ENCODE measurements at places on chromosomes 2 and 18.

GRCh38 chr2:16407358-16407757 is 258.3 kb downstream of the CYRIA start:
- DNase-seq = no peak

- DNase-seq = no peak
Measured at GRCh38 chr2:16330982-16331381, 334.7 kb downstream of the CYRIA start.

GRCh38 chr18:44090453-44090852 is 590.2 kb upstream of the SETBP1 start:
- DNase-seq = no peak

- DNase-seq = no peak
Measured at GRCh38 chr2:192137451-192137850, 57.3 kb downstream of the TMEFF2 start.

DNA sequence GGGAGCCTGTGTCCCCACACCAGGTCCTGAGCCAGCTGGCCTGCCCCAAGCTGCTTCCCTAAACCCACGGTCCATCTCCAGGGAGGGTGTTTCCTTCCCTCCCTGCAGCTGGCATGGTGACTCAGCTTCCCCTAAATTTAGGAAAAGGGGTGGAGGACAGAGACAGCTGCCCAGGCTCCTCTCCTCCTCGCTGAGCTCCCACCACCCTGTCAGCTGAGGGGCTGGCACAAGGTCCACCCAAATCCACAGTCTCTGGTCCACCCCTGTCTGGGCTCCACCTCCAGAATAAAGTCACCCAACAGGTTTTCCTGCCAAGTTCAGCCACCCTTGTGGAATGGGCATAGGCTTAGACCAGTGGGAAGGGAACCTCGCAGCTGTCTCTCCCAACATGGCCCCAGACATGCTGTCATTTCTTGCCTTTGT is 156.5 kb downstream of the TNS1 start:
- no peak for DNase-seq

DNA sequence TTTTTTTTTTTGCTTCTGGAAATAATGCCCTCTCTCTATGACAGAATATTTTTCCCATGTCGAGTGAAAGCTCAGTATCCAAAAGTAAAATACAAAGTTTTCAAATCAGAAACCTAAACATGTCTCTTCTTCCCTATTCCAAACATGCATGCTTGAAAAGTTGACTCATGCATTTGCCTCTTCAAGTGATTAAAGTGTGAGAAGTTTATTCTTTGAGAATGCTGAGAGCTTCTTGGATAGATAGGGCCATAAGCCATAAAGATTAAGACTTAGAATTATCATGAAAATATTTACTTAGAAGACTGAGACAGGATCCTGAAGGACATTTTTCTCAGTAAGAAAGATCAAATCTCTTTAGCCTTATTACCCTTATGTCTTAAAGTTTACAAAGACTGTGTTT is 98.6 kb upstream of the EPB41L5 start:
- DNase-seq = no peak

DNA sequence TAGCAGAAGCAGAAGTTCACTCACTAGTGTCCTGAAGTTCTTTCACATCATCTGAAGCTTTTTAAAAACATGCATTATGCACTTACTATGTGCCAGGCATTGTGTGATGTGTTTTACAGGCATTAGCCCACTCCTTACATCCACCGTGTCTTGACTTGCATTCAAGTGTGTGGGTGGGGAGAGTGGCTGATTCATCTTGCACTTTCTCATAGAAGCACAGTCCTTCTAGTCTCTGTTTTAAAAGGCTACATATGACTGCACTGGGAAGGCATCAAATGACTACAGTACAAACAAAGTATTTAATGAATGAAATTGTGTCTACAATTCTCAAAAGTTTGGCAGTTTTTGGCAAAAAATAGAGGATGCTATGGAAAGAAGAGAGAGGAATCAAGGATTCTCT is 21.6 kb upstream of the DSC3 start:
- no peak for DNase-seq

DNA sequence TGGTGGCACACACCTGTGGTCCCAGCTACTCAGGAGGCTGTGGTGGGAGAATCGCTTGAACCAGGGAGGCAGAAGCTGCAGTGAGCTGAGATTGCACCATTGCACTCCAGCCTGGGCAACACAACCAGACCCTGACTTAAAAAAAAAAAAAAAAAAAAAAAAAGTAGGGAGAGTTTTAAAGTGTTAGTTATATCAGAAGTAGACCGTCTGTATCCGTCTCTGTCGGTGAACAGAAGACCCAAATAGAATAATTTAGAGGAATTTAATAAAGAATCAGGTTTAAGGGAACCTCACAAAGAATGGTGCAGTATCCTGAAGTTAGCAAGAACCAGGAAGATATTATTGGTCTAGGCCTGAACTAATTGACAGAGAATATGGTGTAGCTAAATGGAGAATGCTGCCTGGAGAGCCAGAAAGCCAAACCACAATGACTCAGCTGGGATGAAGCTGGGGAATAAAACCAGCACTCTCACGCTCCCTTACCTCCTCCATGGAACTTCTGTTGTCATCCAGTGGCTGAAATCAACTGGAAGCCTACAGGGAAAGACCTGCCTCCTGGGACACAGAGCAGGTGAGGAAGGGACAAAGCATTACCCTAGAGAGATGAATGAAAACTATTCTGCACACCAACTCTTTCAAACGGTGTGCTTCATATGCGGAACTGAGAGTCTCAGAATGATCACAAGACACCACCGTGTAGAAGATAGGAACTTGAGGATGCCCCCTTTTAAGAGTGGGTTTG is 39.1 kb upstream of the PLEKHM3 start:
- no peak for DNase-seq

DNA sequence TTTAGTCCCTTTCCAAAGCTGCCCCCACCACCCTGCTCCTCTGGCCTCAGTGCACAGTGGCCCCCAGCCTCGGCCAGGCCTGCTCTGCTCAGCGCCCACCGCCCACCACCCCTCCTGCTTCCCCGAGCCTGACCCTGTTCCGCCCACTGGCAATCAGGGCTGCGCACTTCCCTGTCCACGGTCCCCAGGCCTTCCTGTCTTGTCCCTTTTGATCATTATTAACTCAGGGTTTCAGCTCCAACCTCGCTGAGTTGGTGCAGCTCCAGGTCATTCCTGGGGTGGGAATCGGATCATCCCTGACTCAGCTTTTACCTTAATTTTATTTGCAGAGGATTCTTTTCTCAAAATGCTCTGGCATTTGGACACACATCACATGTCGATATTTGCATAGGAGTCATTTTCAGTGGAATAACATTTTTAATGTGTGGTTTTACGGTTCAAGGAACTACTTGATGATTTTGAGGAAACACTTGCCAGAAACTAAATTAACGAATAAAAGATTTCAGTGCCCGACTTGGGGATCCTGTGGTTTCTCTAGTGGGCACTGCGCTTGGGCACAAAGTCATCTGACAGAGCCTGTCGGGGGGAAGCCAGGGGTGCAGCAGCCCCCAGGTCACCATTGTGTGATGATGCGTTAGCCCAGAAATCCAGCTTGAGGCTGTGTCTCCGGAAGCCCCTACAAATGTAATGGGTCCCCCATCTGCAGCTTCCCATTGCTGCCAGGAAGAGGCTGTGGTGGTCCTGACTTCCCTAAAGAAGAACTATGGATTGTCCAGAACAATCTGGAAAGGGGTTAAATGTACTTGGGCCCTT is 1.0 kb upstream of the ESPNL start:
- no peak for DNase-seq

DNA sequence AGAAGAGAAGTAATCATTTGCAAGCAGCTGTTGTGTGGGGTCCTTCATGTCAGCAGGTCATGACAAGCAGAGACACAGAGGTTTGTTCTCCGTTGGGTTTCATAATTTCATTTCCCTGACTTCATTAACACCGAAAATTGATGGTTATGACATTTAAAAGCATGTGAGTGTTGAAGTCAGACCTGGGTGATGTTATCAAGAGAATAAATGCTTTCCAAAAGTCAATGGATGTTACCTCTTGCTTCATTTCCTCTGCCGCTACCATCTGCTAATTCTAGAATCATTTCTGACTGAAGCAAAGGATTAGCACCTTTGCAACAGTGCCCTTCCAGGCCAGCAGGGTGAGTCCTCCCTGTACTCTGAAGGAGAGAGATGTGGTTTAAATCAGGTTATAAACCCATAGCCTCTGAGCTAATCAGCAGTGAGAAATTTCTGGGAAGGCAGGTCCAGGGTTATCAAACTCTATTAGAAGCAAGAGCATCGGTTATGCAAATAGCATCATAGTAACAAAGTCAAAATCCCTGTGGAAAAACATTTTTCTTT is 446.2 kb downstream of the PIK3C3 start:
- no peak for DNase-seq

DNA sequence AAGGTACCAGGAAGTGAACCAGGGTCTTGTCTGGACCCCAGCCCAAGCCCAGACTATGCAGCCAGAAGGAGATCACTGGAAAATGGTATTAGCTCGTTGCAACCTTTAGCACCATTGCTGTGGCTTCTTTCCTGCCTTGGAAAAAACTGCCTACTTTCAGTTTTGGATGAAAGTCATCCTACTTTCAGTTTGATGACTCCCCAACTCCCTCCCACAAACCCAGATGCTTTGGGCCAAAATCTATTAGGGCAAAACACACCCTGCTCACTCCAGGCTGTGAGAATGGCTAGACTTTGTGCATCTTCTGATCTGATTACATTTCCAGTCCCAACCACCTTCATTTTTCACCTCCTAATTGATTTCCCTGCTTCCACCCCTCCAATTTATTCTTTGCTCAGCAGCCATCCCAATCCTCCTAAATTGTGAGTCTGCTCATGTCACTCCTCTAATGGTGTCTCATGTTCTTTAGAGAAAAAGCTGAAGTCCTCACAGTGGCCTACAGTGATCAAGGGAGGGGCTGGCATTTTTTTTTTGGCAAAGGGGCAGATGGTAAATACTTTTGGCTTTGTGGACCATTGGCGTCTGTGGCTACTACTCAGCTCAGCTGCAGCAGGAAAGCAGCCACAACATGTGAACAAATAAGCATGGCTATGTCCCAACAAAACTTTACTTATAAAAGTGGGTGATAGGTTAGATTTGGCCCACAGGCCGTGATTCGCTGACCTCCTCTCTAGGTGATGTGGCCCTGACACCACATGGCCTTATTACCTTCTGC is 368.7 kb downstream of the SLC4A3 start:
- no peak for DNase-seq

GRCh38 chr2:36857713-36858112 is 108.6 kb downstream of the STRN start:
- DNase-seq = no peak

DNA sequence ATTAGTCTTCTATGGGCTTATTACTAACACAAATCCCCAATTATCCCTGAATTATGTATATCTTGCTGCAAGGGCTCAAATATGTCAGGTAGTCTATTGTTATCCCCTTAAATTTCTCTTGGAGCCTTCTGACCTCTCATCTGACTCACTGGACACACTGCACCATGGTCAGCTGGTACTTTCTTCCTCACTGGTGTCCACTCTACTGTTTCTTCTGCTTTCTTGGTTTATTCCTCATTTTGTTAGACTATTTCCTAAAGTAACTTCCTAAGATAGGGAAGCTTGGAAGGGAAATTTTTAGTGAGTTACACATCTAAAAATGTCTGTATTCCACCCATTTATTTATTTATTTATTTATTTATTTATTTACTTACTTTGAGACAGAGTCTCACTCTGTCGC is 26.5 kb downstream of the WDR35 start:
- no peak for DNase-seq

- DNase-seq = no peak
Measured at GRCh38 chr2:3634596-3635121, 23.3 kb upstream of the ALLC start.

- DNase-seq = no peak
Measured at GRCh38 chr18:2981212-2981728, 31.7 kb downstream of the LPIN2 start.

GRCh38 chr2:99899882-99900281 is 242.5 kb downstream of the AFF3 start:
- no peak for DNase-seq

GRCh38 chr2:205245652-205246051 is 436.6 kb upstream of the NRP2 start:
- no peak for DNase-seq
